Gastroesophageal sphincter (tissue), 4 donors: ENCODE measurements at places on chromosomes 6 and 20.

DNA sequence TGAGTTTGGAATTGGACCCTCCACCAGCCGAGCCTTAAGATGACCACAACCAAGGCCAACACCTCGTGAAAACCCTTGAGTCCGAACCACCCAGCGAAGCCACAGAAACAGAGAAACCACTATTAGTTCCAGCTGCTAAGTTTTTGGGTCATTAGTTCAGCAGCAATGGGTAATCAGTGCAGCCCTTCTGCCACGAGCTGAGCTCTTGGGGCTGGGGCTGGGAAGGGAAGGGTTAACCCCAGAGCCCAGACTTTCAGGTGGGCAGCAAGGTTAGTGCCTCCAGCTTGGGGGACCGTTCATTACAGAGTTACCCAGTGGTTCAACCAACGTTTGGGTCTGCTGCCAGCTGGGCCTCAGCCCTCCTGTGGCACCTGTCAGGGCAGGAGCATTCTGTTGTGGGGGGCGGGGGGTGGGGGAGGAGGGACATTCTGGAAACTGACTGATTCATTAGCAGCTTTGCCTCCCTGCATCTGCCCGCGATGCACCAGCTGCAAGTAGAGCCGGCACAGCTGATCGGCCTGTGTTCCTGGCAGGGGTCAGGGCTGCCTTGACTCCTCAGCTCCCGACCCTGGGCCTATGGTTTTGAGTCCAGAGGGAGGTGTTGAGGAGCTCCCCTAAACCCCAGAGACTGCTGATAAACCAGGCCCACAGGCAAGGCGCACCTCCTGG lies 52.7 kb downstream of the TGM2 start:
- ATAC-seq = no peak

DNA sequence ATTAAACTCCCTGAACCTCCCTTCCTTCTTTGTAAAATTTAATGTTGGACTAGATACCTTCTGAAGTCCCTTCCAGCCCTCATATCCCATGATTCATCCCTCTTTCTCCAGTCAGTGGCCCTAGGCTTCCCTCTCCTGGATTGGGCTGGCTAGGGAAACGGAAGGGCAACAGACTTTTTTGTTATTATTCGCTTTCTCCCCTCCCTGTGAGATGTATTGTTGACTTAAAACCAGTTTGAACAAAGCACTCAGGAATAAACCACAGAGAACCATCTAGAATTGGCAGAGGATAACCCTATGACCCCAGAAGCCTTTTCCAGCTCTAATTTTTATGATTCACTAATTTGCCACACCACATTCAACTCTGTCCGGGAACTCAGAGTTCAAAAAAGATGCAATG lies 239.7 kb upstream of the SUPT3H start:
- no peak for ATAC-seq

DNA sequence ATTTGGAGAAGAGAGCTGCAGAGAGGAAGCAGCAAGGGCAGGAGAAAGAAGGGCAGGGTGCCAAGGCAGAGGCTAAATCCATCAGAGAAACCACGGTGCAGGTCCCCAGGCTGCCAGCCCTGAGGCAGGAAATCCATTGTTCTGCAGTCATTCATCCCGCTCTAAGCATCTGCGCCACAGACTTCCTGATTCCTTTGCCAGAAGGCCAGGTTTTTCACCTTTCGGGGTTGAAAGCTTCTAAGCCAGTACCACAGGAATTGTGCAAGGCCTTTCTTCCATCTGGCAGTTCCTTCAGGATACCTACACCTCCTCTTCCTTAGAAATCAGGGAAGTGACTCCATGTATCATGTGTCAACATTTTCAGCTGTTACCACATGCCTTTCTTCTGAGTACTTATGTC lies 45.6 kb downstream of the ADGRF5 start:
- no peak for ATAC-seq

- no peak for ATAC-seq
These were observed 594.2 kb upstream of the CHD6 start for GRCh38 chr20:42212391-42212790.

DNA sequence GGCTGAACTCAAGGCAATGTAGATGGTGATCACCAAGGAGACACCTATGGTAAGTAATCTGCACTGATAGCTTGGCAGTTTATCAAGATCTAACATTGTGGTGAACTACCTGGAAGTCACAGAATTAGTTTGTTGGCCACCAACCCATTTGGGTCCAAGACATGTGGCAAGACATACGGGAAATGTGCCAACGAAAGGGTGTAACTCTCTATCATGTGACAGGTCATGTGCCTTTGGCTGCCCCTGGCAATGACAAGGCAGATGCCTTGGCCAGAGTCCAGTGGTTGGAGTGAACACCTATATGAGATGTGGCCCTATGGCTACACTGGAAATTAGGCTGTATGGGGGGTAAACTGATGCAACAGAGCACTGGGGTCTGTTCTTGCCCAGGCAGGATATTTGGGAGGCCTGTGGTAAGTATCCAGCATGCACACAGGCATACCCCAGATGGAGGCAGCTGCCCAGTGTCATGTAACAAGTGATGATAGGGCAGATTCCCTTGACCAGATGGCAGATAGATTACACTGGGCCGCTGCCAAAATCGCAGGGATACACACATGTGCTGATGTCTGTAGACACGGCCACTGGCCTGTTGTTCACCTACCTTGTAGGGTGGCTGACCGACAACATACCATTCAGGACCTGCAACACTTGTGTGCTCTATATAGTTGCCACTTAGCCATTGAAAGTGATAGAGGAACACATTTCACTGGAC lies 35.5 kb upstream of the HSF2 start:
- no peak for ATAC-seq

DNA sequence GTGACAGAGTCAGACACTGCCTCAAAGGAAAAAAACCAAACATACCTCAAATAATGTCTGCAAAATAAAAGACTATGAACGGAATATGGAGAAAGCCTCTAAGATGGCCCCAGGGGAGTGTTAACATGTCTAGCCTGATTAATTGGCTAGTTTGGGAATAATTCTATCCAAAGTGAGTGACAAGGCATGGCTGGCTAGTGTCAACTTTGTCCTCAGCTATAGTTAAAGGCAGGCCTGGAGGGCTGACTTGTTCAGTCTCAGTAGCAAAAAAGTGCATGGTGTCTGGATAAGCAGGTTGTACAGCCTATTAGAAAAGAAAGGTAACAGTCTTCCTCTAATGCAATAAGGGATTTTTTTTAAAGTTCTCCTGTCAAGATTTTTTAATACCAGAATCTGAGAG lies 32.7 kb downstream of the GCNT2 start:
- ATAC-seq = peak; percentile 32

DNA sequence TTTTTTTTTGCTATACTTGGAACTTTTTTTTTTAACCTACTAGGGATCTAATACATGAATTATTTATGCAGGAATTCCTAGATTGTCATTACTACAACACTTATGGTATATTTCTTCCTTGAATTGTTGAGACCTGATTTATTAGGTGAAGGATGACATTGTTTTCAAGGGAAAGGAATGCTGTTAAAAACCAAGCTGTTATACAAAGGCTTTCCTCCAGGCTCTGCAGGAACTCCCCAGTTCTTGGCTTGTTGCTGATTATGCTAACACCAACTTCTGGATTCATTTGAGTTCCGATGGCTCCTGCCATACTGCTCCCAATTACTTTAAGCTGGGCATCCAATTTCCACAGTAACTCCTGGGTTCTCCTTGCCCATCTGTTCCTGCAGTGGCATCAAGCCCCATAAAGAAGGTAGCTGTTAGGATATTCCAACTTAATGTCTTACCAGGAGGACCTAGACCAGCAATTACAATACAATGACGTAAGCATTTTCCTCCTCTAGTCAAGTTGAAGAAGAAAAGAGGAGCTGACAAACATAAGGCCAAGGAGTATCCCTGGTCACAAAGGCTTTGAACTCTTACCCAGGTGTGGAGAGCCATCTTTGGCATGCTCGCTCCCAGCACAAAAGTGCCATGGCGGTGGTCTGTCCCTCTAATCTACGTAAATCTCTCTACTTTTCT lies 215.9 kb upstream of the AGPAT4 start:
- no peak for ATAC-seq

- peak; percentile 34 for ATAC-seq
These were observed 17.5 kb upstream of the FAM110A start for GRCh38 chr20:815914-816606.

GRCh38 chr6:5547556-5547955 lies 286.2 kb downstream of the FARS2 start:
- no peak for ATAC-seq

- no peak for ATAC-seq
These were observed 43.2 kb downstream of the C6orf118 start for GRCh38 chr6:165266191-165266590.
